Endothelial cell of umbilical vein (primary cell): ENCODE measurements at places on chromosomes 13 and 19. TPM values are rescaled to one million over a fixed set of nuclear protein-coding genes. Genes with fewer than 3 reads are reported as not detected.

The S1PR4 gene
- 1.7 and 2.2 TPM in 2 replicates for total RNA-seq

The CNN1 gene
- total RNA-seq = not detected in 2 replicates

The CYP2A7 gene
- total RNA-seq = not detected in 2 replicates

The SYCN gene
- not detected in 2 replicates for total RNA-seq

The NCR1 gene
- 0.44 TPM in 1 of 2 replicates, not detected in the other for total RNA-seq

The IGSF23 gene
- total RNA-seq = 0.35 TPM in 1 of 2 replicates, not detected in the other
